A549 treated with dexamethasone at 1 μM for 4 hours (cell line): ENCODE measurements at places on chromosomes 11 and 22. TPM values are rescaled to one million over a fixed set of nuclear protein-coding genes. Genes with fewer than 3 reads are reported as not detected.

The OR8A1 gene
- not detected in 5 replicates for total RNA-seq

The CDCA5 gene
- total RNA-seq, result 64.4 to 77.1 TPM (median 72.9 TPM) in 5 replicates

The TCN1 gene
- total RNA-seq, result 0.13 to 0.46 TPM (median 0.20 TPM) in 5 replicates

The RFPL2 gene
- total RNA-seq, result 0.11 to 0.24 TPM (median 0.15 TPM) in 5 replicates

The NOX4 gene
- total RNA-seq, result 0.17 TPM in 1 of 5 replicates, not detected in the others

The YWHAH gene
- 118 to 156 TPM (median 150 TPM) in 5 replicates for total RNA-seq

The RRP7A gene
- 46.3 to 50.5 TPM (median 49.6 TPM) in 5 replicates for total RNA-seq

The MS4A15 gene
- total RNA-seq, result not detected in 5 replicates

The ZP1 gene
- 0.15 to 0.28 TPM (median 0.21 TPM) in 4 of 5 replicates, not detected in the other for total RNA-seq

The VSIG10L2 gene
- total RNA-seq, result not detected in 5 replicates

The TRIM48 gene
- total RNA-seq, result 0.05 to 0.06 TPM in 2 of 5 replicates, not detected in the others

The OSBP2 gene
- total RNA-seq, result 8.2 to 11.8 TPM (median 11.1 TPM) in 5 replicates

The HTR3A gene
- total RNA-seq, result not detected in 5 replicates

The IL17REL gene
- 0.04 to 0.07 TPM (median 0.05 TPM) in 4 of 5 replicates, not detected in the other for total RNA-seq
